ENCODE measurements at places on chromosomes 6 and 20. TPM values are rescaled to one million over a fixed set of nuclear protein-coding genes. Genes with fewer than 3 reads are reported as not detected.

The CCDC170 gene
- 1.6 TPM for total RNA-seq

The JPH2 gene
- total RNA-seq = 3.0 TPM

The MCHR2 gene
- not detected for total RNA-seq

The ARFGEF3 gene
- total RNA-seq = 1.7 TPM

The PSMB9 gene
- total RNA-seq = 30.7 TPM

The PCNA gene
- total RNA-seq = 268 TPM

The C20orf144 gene
- total RNA-seq = 0.11 TPM

The PRR18 gene
- not detected for total RNA-seq

The ENPP1 gene
- total RNA-seq = 31.9 TPM

The HRH3 gene
- total RNA-seq = not detected

The SLC12A5 gene
- total RNA-seq = under 0.01 TPM

The ZSCAN16 gene
- total RNA-seq = 4.9 TPM

The NHLRC1 gene
- total RNA-seq = 2.7 TPM

The TGIF2 gene
- total RNA-seq = 4.6 TPM

The HEY2 gene
- not detected for total RNA-seq

The DOK5 gene
- 14.6 TPM for total RNA-seq

The CRISP2 gene
- total RNA-seq = not detected

The CFB gene
- 5.6 TPM for total RNA-seq

The EYS gene
- not detected for total RNA-seq

The MACROD2 gene
- total RNA-seq = 3.6 TPM

The SH3BGRL2 gene
- total RNA-seq = 6.7 TPM

The DDO gene
- 3.0 TPM for total RNA-seq

The CAP2 gene
- 8.9 TPM for total RNA-seq

The TPD52L2 gene
- total RNA-seq = 171 TPM

The CD40 gene
- 2.0 TPM for total RNA-seq

The TUBB2B gene
- 0.89 TPM for total RNA-seq
